ENCODE measurements at places on chromosomes 11 and 22.

- DNase-seq, result no peak
- no peaks in the 10 kb centered on the region for H3K27me3 ChIP-seq
- H3K4me3 ChIP-seq, result no peak overlapping the region
- no peak overlapping the region for H3K27ac ChIP-seq
Measured at GRCh38 chr22:23678133-23678532, 12.7 kb upstream of the RGL4 start.

GRCh38 chr11:14583252-14584034, 60.2 kb upstream of the PDE3B start:
- no peak for DNase-seq
- no peaks in the 10 kb centered on the region for H3K27me3 ChIP-seq
- H3K27ac ChIP-seq, result peak overlapping the region; percentile 69
- peak overlapping the region; percentile 5 for H3K4me3 ChIP-seq

DNA sequence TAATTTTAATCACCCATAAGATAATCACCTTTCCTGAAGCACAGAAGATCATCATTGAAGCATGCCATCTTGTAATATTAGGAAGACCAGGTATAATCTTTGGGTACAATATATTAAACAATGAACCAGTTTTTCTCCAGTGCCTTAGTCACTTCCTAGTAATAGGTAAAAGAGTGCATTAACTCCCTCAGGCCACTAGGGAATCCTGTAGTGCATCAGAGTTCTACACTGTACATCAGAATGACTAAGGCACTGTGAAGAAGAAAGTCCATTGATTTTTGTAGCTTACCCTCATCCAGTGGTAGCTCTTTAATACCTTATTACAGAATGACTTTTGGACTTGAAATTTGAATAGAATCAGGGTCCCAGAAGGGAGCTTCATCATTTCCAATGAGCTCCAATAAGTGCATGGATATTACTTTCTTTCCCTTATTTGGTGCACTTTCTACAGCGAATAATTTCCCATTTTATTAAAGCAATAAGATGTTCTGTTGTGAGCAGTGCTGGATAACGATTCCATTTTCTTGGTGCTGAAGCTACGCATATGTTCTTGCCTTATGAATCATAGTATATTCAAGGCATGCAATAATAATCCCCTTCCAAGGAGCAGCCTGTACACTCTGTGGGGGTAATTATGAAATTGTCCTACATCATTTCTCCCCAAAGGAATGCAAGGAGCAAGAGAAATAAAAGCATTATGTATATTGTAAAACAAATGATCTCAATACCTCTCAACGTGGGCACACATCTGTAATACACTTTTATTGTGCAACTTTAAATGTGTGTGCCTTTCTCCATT, 4.7 kb downstream of the C11orf87 start:
- H3K27me3 ChIP-seq, result peaks cover 9% of the 10 kb centered on the region
- no peak for DNase-seq
- H3K4me1 ChIP-seq, result peaks cover 3% of the 10 kb centered on the region
- peaks cover 7% of the 10 kb centered on the region for H3K36me3 ChIP-seq
- H3K4me3 ChIP-seq, result no peak overlapping the region

- no peaks in the 10 kb centered on the region for H3K27me3 ChIP-seq
- peak overlapping the region; percentile 75 for H3K4me3 ChIP-seq
- peaks cover 12% of the 10 kb centered on the region for H3K4me1 ChIP-seq
- peak overlapping the region; percentile 31 for H3K27ac ChIP-seq
- H3K36me3 ChIP-seq, result no peaks in the 10 kb centered on the region
Measured at GRCh38 chr22:45441138-45441537, 27.6 kb downstream of the RIBC2 start.

DNA sequence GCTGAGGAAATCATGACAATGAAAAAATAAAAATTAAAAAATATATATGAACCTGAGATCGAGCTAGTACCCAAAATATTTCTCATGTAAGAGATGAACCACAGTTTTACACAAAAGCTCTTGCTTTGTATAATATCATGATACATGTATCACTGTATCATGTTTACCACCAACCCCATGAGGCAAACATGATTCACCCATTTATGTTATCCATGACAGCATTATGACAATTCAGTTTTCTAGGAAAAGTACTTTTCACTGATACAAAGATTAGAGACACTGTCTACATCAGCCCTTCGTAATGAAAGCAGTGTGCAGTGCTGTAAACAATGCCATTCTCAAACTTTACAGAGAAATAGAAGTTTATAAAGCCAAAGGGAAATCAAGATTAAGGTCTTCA, 852.5 kb upstream of the LRRC4C start:
- no peaks in the 10 kb centered on the region for H3K4me1 ChIP-seq
- no peak for DNase-seq
- no peaks in the 10 kb centered on the region for H3K36me3 ChIP-seq
- H3K27ac ChIP-seq, result no peak overlapping the region
- H3K4me3 ChIP-seq, result no peak overlapping the region

DNA sequence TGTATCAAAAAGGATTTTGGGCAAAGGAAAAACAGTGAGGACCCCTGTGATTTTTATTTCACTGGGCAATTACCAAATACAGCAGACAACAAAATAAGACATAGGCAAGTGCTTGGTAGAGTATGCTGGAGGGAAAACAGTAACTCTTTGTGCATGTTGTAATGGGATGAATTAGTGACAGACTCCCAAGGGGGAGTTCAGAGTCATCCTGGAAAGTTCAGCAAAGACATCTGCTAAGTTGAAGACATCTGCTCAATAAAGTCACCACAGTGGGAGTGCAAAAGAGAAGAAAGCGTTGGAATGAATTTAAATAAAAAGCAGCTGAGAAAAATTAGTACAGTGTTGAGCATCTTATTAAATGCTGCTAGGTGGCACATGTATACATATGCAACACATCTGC, 378.8 kb upstream of the ISX start:
- DNase-seq, result no peak
- H3K27ac ChIP-seq, result no peak overlapping the region
- H3K4me3 ChIP-seq, result no peak overlapping the region

DNA sequence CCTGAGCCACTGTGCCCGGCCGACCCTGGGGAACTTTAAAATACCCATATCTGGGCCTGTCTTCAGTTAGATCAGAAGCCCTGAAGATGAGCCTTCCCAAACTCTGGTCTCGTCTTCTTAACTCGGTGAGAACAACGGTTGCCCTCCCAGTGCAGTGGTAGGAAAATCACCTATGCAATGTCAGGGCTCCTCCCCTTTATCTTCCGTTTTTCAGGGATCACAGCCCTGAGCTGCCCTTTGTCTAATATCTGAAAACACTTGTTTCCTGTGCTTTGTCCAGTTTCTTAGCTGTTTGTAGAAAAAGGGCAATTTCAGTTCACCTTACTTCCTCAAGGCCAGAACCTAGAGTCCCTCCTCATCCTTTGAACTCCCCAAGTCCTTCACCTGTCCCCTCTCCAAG, 9.4 kb downstream of the DRAP1 start:
- H3K27ac ChIP-seq, result peak overlapping the region; percentile 92
- peaks cover 59% of the 10 kb centered on the region for H3K4me1 ChIP-seq
- DNase-seq, result no peak

DNA sequence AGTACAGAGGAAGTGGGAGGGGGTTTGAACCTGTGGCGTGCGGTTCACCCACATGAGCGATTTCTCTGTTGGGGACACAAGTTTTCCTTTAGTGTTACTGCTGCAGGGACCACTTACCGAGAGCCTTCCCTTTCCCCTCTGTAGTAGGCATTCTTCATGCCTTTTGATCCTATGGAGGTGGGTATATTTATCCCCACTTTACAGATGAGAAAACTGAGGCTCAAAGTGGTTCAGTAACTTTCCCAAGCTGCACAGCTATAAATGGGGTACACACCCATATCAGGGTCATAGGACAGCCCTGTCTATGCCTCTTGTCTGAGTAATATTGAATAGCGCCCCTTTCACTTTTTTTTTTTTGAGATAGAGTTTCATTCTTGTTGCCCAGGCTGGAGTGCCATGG, 3.3 kb upstream of the PHF21B start:
- H3K36me3 ChIP-seq, result peaks cover 4% of the 10 kb centered on the region
- no peak overlapping the region for H3K27ac ChIP-seq
- DNase-seq, result no peak
- peaks cover 35% of the 10 kb centered on the region for H3K27me3 ChIP-seq

GRCh38 chr11:69861901-69862300, 42.7 kb upstream of the FGF3 start:
- no peak for DNase-seq
- no peak overlapping the region for H3K27ac ChIP-seq
- no peaks in the 10 kb centered on the region for H3K36me3 ChIP-seq
- H3K27me3 ChIP-seq, result peaks cover 57% of the 10 kb centered on the region
- no peak overlapping the region for H3K4me3 ChIP-seq

DNA sequence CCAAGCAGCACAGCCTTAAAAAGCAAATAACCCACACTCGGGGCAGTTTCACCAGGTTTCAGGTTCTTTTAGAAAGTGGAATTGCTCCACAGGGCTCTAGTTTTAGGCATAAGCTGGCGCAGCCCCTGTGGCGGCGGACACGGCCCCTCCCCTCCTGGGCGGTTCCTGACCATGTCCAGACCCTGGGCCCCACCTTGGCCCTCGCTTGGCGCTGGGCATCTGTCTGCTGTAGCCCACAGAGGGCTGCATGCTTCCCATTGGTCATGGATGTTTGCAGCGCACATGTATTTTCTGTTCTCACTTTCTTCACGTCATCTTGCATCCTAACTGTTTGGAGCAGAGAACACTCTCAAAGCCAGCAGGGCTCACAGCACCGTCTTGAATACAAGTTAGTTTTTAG, 244.3 kb downstream of the BRD1 start:
- peaks cover 15% of the 10 kb centered on the region for H3K36me3 ChIP-seq
- H3K4me3 ChIP-seq, result no peak overlapping the region
- no peaks in the 10 kb centered on the region for H3K27me3 ChIP-seq
- DNase-seq, result no peak

- peak overlapping the region; percentile 48 for H3K27ac ChIP-seq
- peaks cover 8% of the 10 kb centered on the region for H3K27me3 ChIP-seq
- H3K4me3 ChIP-seq, result no peak overlapping the region
- peaks cover 24% of the 10 kb centered on the region for H3K4me1 ChIP-seq
- no peak for DNase-seq
Measured at GRCh38 chr11:2932850-2933251, 3.6 kb upstream of the PHLDA2 start.

- H3K4me1 ChIP-seq, result no peaks in the 10 kb centered on the region
- no peak for DNase-seq
- no peak overlapping the region for H3K4me3 ChIP-seq
- H3K27me3 ChIP-seq, result no peaks in the 10 kb centered on the region
- H3K36me3 ChIP-seq, result no peaks in the 10 kb centered on the region
- no peak overlapping the region for H3K27ac ChIP-seq
Measured at GRCh38 chr11:104564921-104565582, 333.2 kb downstream of the CASP12 start.

GRCh38 chr22:22759371-22759770, 115.0 kb downstream of the GGTLC2 start:
- no peaks in the 10 kb centered on the region for H3K27me3 ChIP-seq
- DNase-seq, result no peak
- peak overlapping the region; percentile 29 for H3K4me3 ChIP-seq
- no peaks in the 10 kb centered on the region for H3K36me3 ChIP-seq
- H3K4me1 ChIP-seq, result peaks cover 4% of the 10 kb centered on the region
- H3K27ac ChIP-seq, result peak overlapping the region; percentile 82

DNA sequence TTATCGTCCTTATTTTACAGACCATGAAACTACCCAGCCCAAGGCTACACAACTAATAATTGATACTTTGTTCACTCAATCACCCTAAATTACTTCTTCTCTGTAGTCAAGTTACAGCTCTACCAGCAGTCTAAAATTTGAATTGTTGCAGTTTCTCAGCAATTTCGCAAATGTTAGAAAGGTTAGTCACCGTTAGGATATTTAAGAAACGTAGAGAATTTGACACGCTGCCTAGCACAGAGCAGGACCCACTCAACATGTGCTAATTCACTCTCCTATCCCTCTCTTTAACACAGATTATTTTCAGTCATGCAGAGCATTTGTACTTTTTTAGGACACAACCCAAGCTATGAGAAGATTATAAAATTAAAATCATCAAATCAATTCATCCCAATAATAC, 771.1 kb upstream of the LUZP2 start:
- H3K36me3 ChIP-seq, result no peaks in the 10 kb centered on the region
- DNase-seq, result no peak
- H3K4me1 ChIP-seq, result no peaks in the 10 kb centered on the region

DNA sequence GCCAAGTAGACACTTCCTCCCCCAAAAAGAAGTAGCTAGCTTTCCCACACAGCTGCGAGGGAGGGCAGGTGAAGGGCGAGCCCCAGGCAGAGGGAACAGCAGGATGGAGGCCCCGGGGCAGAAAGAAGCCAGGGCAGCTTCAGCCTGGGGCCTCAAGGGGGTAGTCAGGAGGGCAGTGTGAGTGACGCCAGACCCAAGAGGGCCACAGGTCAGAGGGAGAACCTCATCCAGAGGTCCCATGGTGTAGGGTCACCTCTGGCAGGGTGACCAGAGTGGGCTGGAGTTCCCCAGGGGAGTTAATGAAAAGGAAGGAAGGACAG, 9.2 kb downstream of the PRR5 start:
- DNase-seq, result no peak
- peak overlapping the region; percentile 93 for H3K4me3 ChIP-seq
- H3K27ac ChIP-seq, result peak overlapping the region; percentile 94
- H3K27me3 ChIP-seq, result no peaks in the 10 kb centered on the region
- H3K36me3 ChIP-seq, result peaks cover 25% of the 10 kb centered on the region

DNA sequence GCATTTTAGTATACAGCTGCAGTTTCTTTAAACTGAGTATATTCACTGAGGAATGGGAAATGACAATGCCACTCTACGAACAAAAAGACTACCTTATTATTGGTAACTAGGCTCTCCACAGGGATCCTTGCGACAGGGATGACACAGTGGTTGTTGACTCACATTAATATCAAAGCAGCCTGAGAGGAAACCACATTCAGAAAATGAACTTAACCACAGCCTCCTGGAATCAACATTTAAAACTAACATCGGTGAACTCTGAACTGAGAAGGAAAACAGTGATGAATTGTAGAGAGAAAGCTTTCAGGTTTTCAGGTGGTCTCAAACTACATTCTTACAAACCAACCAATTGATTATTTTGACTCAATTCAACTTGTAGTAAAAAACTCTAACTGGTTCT, 90.3 kb upstream of the MTMR2 start:
- no peaks in the 10 kb centered on the region for H3K27me3 ChIP-seq
- peaks cover 57% of the 10 kb centered on the region for H3K4me1 ChIP-seq
- H3K4me3 ChIP-seq, result peak overlapping the region; percentile 68
- peak; percentile 60 for DNase-seq
- H3K27ac ChIP-seq, result peak overlapping the region; percentile 95

DNA sequence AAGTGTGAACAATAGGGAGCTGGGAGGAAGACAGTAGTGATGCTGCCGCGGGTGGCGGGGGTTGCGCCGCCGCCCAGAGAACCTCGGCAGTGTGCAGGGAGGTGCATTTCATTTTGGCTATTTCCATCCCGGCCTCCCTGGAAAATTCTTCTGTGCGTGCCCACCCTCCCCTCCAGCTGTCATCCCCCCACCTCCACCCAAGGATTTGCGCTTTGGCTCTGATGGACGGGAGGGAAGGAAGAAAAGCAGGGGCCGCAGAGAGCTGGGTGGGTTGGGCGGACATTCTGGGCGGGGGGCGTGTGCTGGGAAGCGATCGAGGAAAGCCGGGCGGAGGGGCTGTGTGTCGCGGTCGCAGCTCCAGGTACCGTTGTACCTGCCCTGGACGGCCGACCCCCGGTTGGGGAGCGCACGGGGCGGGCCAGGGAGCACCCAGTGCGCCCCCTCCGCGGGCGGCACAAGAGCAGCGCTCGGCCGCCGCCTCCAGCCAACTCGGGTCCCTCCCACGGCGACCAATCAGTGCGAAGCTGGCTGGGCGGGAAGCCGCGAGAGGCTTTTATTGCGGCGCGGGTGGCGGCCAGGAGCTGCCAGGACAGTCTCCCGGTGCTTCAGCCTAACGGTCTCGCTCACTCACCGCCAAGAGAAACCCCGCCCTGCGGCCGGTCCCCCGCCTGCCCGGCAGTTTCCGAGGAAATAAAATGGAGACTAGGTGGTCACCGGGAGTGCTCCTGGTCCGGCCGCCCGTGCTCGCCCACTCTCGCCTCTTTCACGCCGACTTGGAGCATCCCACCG, 1.6 kb downstream of the NCAM1 start:
- peaks cover 2% of the 10 kb centered on the region for H3K4me1 ChIP-seq
- no peak overlapping the region for H3K27ac ChIP-seq
- peaks cover 42% of the 10 kb centered on the region for H3K27me3 ChIP-seq
- H3K4me3 ChIP-seq, result peak overlapping the region; percentile 89
- H3K36me3 ChIP-seq, result peaks cover 3% of the 10 kb centered on the region
